ENCODE measurements at places on chromosomes 7 and 10. TPM values are rescaled to one million over a fixed set of nuclear protein-coding genes. Genes with fewer than 3 reads are reported as not detected.
A peak's percentile ranks its signal among the peaks of the same experiment; 100 is the strongest.

DNA sequence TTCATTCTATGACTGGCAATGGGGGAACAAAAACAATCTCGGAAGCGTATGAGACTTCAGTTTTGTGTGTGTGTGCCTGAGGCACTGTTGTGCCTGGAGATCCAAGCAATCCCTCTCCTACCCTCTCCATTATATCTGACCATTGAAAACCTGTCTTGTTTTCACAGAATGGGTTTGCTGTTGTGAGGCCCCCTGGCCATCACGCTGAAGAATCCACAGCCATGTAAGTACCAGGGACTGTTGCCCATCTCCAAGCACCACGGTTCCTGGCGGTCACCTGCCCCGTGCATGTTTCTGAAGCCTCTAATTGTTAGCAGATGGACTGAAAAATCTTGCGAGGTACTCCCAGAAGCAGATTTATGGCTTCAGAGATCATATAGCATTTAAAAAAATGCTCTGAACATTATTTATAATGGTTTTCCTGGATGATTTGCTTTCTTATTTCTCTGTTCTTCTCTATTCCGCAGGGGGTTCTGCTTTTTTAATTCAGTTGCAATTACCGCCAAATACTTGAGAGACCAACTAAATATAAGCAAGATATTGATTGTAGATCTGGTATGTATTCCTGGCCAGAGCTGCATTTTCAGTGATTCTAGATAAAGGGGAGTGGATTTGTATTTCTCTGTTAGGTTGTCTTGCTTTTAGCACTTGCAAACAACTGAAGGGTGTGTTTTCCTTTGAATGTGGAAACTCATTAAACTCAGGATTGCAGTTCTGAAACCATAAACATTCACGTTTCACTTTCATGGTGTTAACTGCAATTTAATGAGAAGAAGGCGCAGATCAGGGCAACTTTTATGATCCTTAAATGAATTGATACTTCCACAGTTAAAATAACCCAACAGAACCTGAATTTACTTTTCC, 288.2 kb downstream of the TWIST1 start:
- H3K27me3 ChIP-seq: no peaks in the 10 kb centered on the region
- no peak for DNase-seq
- H3K27ac ChIP-seq: no peak overlapping the region
- no peaks in the 10 kb centered on the region for H3K36me3 ChIP-seq
- H3K4me3 ChIP-seq: no peak overlapping the region
- no peaks in the 10 kb centered on the region for H3K4me1 ChIP-seq

DNA sequence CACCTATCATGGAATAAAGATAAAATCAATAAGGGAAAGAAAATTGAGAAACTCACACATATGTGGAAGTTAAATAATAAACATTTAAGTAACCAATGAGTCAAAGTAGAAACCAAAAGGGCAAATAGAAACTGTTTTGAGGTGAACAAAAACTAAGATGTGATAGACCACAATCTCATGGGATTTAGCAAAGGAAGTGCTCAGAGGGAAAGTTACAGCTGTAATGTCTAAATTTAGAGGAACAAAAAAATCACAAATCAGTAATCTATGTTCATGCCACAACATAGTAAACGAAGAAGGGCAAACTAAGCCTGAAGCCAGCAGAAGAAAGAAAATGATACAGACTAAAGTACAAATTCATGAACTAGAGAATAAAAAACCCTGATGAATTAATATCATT, 16.3 kb downstream of the CYP3A4 start:
- no peak overlapping the region for H3K27ac ChIP-seq
- peaks cover 32% of the 10 kb centered on the region for H3K27me3 ChIP-seq
- H3K4me3 ChIP-seq: no peak overlapping the region
- no peaks in the 10 kb centered on the region for H3K36me3 ChIP-seq
- no peak for DNase-seq

- peaks cover 2% of the 10 kb centered on the region for H3K36me3 ChIP-seq
- H3K4me3 ChIP-seq: no peak overlapping the region
- no peak for DNase-seq
- H3K27me3 ChIP-seq: no peaks in the 10 kb centered on the region
- peaks cover 16% of the 10 kb centered on the region for H3K4me1 ChIP-seq
Measured at GRCh38 chr10:74293686-74294371, 142.8 kb downstream of the ADK start.

The RPA3 gene
- 223 TPM for total RNA-seq

GRCh38 chr7:140053812-140054539, 8.8 kb downstream of the PARP12 start:
- DNase-seq: no peak
- H3K27me3 ChIP-seq: no peaks in the 10 kb centered on the region
- H3K4me3 ChIP-seq: no peak overlapping the region
- H3K36me3 ChIP-seq: peaks cover 1% of the 10 kb centered on the region

DNA sequence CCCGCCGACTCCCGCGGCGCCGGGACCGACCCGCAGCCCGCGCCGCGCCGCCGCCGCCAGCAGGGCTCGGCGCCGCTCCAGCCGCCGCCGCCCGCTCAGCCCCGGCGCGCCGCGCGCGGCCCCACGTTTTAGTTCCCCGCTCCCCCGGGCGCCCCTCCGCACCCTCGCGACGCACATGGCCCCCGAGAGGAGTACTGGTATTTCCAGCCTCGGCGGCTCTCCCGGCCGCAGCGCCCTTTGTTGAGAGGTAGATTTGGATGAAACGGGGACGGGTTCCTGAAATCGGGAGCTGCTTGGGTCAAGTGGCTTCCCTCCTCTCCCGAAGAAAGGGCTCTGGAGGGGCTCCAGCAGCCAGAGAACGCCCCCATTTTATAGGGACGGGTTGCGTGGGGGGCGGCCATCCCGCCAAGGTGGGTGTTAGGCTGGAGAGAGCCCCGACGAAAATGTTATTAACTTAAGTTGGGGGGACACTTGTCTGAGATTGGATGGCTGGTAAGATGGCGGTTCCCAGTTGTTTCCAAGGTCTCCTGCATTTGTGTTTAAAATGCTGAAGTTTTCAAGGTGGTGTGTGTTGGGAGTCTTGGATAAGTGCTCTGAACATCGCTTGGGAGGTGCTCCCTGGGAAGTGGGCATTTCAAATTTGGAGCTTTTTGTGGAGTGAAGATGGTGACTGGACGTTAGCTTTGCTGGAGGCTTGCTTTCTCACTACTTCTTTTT, 1.2 kb downstream of the BMI1 start:
- peaks cover 7% of the 10 kb centered on the region for H3K36me3 ChIP-seq
- H3K27me3 ChIP-seq: peaks cover 51% of the 10 kb centered on the region
- DNase-seq: peak; percentile 14

DNA sequence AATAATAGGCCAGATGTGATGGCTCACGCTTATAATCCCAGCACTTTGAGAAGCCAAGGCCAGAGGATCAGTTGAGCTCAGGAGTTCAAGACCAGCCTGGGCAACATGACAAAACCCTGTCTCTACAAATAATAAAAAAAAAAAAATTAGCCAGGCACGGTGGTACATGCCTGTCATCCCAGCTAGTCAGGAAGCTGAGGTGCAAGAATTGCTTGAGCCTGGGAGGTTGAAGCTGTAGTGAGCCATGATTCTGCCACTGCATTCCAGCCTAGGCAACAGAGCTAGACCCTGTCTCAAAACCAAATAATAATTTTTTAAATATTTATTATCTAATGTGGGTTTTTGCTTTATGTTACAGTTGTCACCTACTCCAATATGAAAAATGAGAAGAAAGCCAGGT, 178.9 kb downstream of the ADK start:
- H3K36me3 ChIP-seq: peaks cover 16% of the 10 kb centered on the region
- H3K4me3 ChIP-seq: no peak overlapping the region
- no peak overlapping the region for H3K27ac ChIP-seq
- H3K4me1 ChIP-seq: no peaks in the 10 kb centered on the region

DNA sequence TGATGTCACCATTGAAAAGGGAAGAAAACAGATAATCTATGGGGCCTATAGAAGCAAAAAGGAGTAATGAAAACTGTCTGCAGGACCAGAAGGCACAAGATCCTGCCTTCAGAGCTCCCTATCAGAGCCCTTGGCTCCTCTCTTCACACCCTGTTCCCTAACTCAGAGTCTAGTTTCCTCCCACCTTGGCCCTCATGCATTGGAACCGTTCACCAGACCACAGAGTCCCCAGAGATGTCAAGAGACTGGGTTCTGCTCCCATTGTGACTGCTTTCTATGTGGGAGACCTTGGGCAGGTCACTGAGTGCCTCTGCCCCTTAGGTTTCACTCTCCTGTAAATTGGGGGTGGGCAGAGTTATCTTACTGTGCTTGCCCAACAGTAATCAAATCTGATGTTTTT, 80.1 kb upstream of the RPA3 start:
- H3K4me3 ChIP-seq: no peak overlapping the region
- DNase-seq: no peak
- H3K36me3 ChIP-seq: peaks cover 14% of the 10 kb centered on the region
- H3K27me3 ChIP-seq: no peaks in the 10 kb centered on the region

The SLC26A3 gene
- not detected for total RNA-seq

GRCh38 chr10:86968271-86968993, at the start of gene ADIRF:
ADIRF (plus strand) TSS chr10:86968482; CDS start chr10:86968545, 63 bp downstream.
- H3K27ac ChIP-seq: no peak within 1 kb of the TSS
- peak within 1 kb of the TSS; percentile 9 for H3K4me3 ChIP-seq
- no peak for DNase-seq
- no peaks in the 10 kb centered on the region for H3K36me3 ChIP-seq
- peaks cover 46% of the 10 kb centered on the region for H3K4me1 ChIP-seq

DNA sequence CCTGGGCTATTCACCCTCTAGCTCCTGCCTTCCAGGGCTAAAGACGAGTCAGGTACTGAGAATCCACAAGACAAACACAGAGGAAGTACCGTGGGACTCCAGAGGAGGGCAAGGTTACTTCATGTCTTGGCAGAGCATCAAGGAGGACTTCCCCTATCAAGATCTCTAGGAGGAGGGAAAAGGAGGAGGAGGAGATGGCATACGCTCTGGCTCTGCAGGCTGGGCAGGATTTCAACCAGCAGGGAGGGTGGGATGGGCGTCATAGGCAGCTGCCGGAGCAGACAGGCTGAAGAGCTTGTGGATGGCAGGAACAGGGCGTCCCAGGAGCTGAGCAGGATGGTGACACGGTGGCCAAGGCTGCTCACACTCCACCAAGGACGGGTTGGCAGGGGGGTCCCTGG, 21.3 kb downstream of the MDH2 start:
- no peaks in the 10 kb centered on the region for H3K4me1 ChIP-seq
- peak; percentile 35 for DNase-seq
- peaks cover 17% of the 10 kb centered on the region for H3K36me3 ChIP-seq
- H3K4me3 ChIP-seq: no peak overlapping the region

- no peaks in the 10 kb centered on the region for H3K36me3 ChIP-seq
- H3K27ac ChIP-seq: no peak overlapping the region
- peak; percentile 32 for DNase-seq
- H3K27me3 ChIP-seq: peaks cover 6% of the 10 kb centered on the region
- H3K4me3 ChIP-seq: no peak overlapping the region
Measured at GRCh38 chr7:70681469-70682350, 450.2 kb upstream of the GALNT17 start.

DNA sequence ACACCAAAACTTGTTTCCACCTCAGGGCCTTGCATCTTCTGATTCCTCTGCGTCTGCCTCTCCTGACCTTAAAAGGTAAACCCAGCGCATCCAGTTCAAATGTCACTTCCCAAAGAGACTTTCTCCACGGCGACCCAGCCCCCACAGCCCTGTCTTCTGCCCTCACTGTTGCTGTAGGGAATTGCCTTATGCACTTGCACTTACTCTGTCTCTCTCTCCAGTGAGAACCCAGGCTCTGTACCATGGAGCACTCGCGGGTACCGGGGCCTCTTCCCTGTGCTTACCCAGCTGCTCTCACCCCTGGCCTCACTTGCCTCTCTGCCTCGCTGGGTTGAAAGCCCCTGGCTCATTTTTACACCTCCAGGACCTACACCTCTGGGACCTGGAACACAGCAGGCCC, 48.4 kb downstream of the AOC1 start:
- no peaks in the 10 kb centered on the region for H3K36me3 ChIP-seq
- H3K4me3 ChIP-seq: no peak overlapping the region
- DNase-seq: no peak
- H3K27ac ChIP-seq: no peak overlapping the region

The FBH1 gene
- total RNA-seq: 42.7 TPM

DNA sequence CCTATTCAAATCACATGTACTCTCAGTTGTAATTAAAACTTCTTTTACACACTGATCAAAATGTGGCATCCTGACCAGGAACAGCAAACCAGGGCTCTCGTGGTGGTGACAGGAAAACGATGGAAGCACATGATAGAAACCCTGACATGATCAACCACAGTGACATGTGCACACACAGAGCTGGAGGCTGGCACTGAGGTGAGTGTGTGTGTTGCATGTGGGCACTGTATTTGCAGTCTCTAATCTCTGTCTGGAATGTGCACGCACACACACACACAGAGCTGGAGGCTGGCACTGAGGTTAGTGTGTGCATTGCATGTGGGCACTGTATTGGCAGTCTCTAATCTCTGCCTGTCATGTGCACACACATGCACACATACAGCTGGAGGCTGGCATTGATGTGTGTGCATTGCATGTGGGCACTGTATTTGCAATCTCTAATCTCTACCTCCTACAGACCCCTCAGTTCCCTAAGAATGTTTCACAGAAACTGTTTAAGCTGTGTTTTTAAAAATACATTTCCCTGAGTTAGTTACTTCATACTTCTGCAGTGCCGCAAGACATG, 406.9 kb downstream of the SFMBT2 start:
- no peak for DNase-seq
- no peaks in the 10 kb centered on the region for H3K4me1 ChIP-seq
- no peak overlapping the region for H3K27ac ChIP-seq
- peaks cover 2% of the 10 kb centered on the region for H3K27me3 ChIP-seq
- H3K4me3 ChIP-seq: no peak overlapping the region

The HOXA6 gene
- total RNA-seq: not detected

The PARD3 gene
- total RNA-seq: 3.6 TPM
